OCI-M1 (cell line): ENCODE measurements at places on chromosomes 2 and 18.

- no peak for DNase-seq
These were observed 6.9 kb downstream of the HDAC4 start for GRCh38 chr2:239393941-239394340.

DNA sequence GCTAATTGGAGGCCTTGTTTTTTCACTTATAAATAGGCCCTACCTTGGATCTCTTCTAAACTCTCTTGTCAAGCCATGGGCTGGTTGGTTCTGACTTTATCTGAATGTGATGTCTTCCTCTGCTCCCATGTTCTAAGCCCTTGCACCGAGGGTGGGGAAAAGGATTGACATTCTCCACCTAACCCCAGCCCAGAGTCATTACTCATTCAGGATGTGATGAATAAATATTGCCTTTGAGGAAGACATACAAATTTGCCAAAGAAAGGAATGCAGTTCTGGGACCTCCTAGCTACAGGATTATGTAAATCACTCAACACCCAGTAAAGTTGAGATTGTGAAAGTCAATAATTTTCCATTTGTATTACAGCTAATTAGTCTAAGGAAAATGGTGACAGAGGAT lies 142.1 kb upstream of the LYPD6 start:
- DNase-seq, result no peak

GRCh38 chr2:188485496-188485895 lies 193.8 kb downstream of the GULP1 start:
- no peak for DNase-seq

- no peak for DNase-seq
These were observed 26.8 kb downstream of the HPCAL1 start for GRCh38 chr2:10329580-10329879.

- no peak for DNase-seq
These were observed 594.8 kb upstream of the ZEB2 start for GRCh38 chr2:145114726-145115125.

DNA sequence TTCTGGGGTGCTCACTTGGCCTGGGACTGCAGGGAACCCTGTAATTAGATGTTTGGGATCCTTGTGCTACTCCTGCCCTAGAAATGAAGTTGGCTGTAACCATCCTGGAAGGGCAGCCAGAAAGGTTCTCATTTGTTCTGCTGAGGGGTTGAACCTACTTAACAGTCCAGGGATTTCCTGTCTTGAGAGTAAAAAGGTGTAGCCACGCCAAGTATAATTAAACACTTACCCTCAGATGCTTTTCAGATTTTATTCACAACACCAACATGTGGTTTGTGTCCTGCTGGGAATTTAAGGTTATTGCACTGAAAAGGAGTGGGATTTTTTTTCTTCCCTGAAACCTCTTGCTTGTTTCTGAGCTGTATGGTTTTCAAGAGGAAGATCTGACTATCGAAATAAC lies 222.4 kb upstream of the APCDD1 start:
- DNase-seq, result no peak

DNA sequence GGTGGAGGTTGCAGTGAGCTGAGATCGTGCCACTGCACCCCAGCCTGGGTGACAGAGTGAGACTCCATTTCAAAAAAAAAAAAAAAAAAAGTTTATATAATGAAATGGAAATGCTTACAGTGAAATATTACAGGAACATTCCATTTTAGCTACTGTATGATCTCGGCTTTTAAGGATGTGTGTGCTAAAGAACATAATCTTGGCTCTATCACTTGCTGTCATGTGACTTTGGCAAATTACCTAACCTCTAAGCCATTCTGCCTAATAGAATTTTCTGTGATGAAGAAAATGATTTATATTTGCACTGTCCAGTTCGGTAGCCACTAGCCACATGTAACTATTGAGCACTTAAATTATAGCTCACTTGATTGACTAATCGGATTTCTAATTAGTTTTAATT lies 36.3 kb downstream of the SMAD4 start:
- DNase-seq, result no peak
